ENCODE measurements at places on chromosomes 13 and 19. TPM values are rescaled to one million over a fixed set of nuclear protein-coding genes. Genes with fewer than 3 reads are reported as not detected.

DNA sequence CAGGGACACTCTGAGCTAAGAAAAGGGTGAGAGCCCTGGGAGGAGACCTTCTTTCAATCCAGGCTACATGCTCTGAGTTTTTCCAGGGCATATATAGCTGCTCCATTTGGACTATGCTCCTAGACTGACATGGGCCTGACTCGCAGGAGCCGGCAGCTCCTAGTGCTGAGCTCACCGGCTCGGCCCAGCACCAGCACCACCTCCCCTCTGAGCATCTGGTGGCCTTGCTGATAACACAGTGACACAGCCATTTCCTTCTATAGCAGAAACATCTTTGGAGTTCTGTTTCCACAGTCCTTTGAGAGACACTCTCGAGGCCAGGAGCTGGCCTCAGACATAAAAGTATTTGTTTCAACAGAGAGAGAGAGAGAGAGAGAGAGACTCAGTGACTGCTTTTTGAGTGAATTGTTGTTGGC lies 184.9 kb downstream of the TM9SF2 start:
- no peak for DNase-seq

The ZNF230 gene
- 3.5 TPM for total RNA-seq

DNA sequence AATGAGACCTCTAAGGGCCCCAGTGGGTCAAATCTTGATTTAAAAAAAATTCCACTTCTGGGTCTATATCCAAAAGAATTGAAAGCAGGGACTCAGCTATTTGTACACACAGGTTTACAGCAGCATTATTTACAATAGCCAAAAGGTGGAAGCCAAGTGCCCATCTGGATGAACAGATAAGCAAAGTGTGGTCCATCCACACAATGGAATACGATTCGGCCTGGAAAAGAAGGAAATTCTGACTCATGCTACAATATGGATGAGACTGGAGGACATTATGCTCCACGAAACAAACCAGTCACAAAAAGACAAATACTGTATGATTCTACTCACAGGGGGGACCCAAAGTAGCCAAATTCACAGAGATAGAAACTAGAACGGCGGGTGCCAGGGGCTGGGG lies 76.7 kb downstream of the CACNA1A start:
- no peak for DNase-seq

- DNase-seq = no peak
Measured at GRCh38 chr13:32255724-32256109, 59.4 kb downstream of the ZAR1L start.

DNA sequence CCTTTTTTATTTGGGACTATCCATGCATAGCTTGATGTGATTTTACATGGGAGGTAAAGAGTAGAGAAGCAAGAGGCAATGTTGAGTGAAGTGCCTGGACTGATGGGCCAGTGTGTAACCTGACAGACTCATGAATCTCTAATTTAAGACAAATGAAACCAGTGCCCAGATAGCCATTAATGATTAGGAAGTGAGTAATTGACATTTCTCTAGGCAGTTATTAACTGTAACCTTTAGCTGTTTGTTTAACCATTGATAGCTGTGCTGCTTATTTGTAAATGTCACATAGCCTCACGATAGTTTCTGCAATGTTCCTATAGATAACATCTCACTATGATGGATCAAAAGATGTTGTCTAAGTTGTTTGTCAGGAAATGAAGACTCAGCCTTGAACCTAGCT lies 1047.5 kb upstream of the SPRY2 start:
- no peak for DNase-seq

DNA sequence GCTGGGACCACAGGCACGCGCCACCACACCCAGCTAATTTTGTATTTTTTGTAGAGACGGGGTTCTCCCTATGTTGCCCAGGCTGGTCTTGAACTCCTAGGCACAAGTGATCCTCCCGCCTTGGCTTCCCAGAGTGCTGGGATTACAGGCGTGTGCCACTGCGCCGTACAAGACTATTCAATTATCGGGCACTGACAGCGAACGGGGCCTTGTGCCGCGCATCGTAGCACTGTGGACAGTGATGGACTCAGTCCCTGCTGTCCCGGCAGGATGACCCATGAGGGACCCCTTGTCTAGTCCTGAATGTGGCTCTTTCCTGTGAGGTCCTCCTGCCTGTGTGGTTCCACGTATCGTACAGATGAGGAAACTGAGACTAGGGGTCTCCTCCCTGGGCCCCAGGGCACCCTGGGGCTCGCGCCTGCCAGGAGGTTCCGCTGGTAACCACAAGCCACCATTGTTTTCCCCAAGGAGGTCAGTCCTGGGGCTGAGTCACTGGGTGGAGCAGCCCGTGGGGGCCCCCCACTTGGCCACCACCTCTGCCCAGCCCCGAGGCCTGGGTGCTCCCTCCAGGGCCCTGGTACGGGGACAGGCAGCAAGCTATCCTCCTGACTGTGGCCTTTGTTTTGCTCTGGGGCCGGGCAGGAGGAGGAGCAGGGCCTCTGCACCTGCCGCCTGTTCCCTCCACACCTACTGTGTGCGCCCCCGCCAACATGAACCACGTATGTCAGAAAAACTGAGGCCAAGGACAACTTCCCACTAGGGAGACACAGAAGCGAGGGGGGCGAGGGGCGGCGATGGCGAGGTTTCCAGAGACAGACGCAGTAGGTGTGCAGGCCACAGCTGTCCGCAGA lies 2.9 kb upstream of the TCF3 start:
- no peak for DNase-seq

The APOC4 gene
- not detected for total RNA-seq

GRCh38 chr13:106941779-106942178 lies 373.8 kb upstream of the ARGLU1 start:
- no peak for DNase-seq

DNA sequence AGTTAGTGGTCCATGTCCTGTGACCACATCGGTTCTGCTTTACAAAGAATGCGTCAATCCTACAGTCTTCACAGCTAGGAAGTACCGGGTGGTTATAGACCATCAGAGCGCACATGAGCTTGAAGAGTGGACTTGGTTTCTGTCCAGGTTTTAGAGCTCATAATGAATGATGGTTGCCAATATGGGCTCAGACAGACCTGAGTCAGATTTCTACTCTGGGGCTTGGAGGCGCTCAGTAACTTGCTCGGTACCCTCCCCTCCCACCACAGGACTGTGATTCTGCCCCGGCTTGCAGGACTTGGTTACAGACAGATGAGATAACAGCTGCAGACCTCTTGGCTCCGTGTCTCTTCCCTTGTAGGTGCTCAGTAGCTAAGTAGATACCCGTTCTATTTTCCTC lies 284.7 kb downstream of the TSHZ3 start:
- DNase-seq = no peak
